ENCODE measurements at places on chromosomes 2 and 18. TPM values are rescaled to one million over a fixed set of nuclear protein-coding genes. Genes with fewer than 3 reads are reported as not detected.

The MC5R gene
- total RNA-seq: not detected

The CDK15 gene
- not detected for total RNA-seq

The RNF152 gene
- total RNA-seq: 0.01 TPM

The LYG2 gene
- not detected for total RNA-seq

The REG1A gene
- total RNA-seq: not detected

The DNAJC10 gene
- total RNA-seq: 52.2 TPM

The PRKAG3 gene
- not detected for total RNA-seq

The CABLES1 gene
- total RNA-seq: 12.9 TPM

The ENOSF1 gene
- total RNA-seq: 26.5 TPM

The DNAH7 gene
- total RNA-seq: 0.93 TPM

The IL18R1 gene
- 0.99 TPM for total RNA-seq

The PID1 gene
- total RNA-seq: 3.5 TPM

The PPIL3 gene
- 24.9 TPM for total RNA-seq

The EVA1A gene
- total RNA-seq: 12.6 TPM

The ADRA2B gene
- total RNA-seq: 0.08 TPM

The GULP1 gene
- 52.8 TPM for total RNA-seq

The RGPD6 gene
- 12.1 TPM for total RNA-seq

The DIS3L2 gene
- total RNA-seq: 12.6 TPM

The SCN7A gene
- total RNA-seq: not detected

The EVX2 gene
- not detected for total RNA-seq

The NEB gene
- 0.18 TPM for total RNA-seq

The CDKL4 gene
- total RNA-seq: not detected

Data from A549 treated with DMSO at 1 μM for 4 hours (cell line).